ENCODE measurements at places on chromosomes 11 and 22. TPM values are rescaled to one million over a fixed set of nuclear protein-coding genes. Genes with fewer than 3 reads are reported as not detected.
A peak's percentile ranks its signal among the peaks of the same experiment; 100 is the strongest.

The WEE1 gene
- 22.6 TPM for polyA plus RNA-seq

The HEPN1 gene
- polyA plus RNA-seq: not detected

The TMEM126A gene
- polyA plus RNA-seq: 58.7 TPM

The OR52N4 gene
- polyA plus RNA-seq: 3.5 TPM

- DNase-seq: no peak
Measured at GRCh38 chr11:64268893-64269539, 15.4 kb downstream of the BAD start.

DNA sequence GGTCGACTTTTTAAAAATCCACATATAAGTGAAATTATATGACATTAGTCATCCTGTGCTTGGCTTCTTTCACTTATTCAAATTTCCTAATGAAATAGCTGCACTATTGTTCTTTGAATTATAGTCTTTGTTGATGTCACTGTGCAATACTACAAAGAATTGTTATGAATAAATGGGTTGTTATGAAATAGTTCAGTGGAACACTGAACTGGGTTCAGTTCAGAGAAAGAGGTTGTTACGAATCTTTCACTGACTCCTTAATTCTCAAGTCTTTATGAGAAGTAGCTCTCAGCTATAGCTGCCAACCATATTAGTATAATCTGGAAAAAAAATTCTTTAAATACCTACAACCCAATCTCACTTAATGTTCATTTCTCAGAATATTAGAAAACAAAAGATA is 42.3 kb downstream of the CASP12 start:
- no peak for DNase-seq

- DNase-seq: no peak
Measured at GRCh38 chr22:46934746-46935491, 172.5 kb downstream of the TBC1D22A start.

DNA sequence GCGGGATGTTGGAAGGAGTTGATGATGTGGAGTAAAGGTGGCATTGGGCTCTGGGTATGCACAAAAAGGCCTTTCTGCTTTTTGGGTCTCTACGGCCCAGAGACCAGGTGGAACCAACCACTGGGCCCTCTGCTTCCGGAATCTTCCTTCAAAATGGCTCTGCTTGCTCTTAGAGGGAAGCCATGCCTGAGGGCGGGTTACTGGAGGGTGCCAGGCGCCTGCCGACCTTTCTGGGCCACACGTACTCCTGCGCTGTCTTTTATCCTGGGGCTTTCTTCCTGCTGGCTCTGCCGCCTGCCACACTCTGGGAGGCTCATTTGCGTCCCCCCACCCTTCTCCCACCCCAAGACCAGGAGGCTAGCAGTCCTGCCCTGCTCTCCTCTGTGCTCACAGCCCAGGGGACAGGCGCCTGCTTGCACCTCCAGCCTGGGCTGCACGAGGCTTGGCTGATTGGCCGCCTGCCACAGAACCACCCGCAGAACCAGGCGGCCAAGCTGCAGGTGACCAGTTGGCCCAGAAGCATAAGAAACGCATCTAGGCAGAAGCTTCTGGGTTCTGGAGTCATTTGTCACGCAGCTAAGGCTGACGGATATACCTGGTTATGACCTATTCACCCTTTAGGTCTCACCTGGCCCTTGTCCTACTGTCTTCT is 536.9 kb downstream of the TBC1D22A start:
- no peak for DNase-seq

DNA sequence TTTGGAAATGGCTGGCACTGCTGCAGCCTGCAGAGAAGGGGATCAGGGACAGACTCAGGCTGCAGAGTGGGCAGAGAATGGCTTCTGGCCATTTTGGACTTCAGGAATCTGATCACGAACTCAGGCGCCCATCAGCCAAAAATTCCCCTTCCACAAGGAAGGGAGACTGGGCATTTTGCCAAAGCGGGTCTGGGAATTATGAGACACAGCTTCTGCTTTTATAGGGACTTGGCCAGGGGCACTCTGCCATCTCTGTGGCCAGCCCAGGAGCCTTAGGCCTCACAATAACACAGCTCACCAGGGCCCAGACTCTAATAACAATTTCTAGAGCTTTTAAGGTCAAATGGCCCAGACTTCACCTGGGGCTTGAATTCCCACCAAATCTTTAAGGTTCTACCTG is 74.7 kb downstream of the CHST1 start:
- no peak for DNase-seq

DNA sequence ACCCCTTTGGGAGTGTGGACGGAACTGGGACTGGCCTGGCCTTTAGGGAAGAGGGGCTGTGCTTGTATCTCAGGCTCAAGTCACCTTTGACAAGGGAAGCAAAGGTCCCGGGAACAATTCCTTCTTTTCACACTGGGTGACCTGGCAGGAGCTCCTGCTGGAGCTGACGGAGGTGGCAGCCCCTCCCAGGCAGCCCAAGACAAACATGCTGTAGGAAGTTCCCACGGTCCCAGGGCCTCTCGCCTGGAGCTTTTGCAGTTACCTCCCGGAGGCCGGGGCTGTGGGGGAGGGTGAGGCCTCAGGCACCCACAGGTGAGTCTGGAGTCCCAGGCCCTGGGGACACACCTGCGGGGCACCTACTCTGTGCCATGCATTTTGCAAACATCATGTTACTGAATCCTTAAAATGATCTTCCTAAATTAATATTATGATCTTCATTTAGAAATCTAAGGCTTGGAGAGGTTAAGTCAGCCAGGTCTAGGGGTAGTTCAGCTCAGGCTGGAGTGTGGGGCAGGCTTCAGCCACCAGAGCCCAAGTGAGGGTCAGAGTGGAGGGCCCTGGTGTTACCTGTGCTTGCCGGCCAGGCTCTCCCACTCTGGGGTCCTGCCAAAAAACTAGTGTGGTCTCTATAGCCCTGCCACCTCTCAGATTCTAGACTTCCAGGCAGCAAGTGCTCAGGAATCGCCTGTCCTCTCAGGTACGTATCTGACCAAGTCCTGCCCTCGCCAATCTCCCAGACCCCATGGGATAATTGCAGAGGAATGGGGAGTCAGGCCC is 15.7 kb upstream of the MYEOV start:
- DNase-seq: no peak

- no peak for DNase-seq
Measured at GRCh38 chr11:58560842-58561241, 14.8 kb downstream of the LPXN start.

GRCh38 chr22:49198705-49199084 is 629.0 kb downstream of the BRD1 start:
- no peak for DNase-seq

- peak; percentile 63 for DNase-seq
Measured at GRCh38 chr22:38056969-38057891, at the start of gene PICK1. PICK1 (plus strand) TSS chr22:38057404; CDS start chr22:38057810, 406 bp downstream.

- no peak for DNase-seq
Measured at GRCh38 chr22:50713571-50714056, 24.4 kb upstream of the ACR start.

DNA sequence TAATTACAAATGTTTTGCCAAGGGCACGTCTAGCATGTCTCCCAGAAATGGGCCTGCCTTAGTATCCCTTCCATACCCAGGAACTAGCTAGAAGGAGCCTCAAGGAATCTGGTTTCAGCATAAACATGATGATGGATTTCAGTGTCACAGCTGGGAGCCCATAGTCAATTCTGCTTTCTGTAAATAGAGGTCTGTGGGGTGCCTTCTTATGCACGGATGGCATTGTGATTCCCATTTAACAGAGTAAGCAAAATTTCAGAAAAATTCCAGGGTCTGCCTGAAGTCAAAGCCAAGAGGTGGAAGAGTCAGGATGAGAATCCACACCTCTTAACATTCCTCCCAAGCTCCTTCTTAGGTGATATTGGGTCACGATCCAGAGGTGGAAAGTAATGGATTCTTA is 12.1 kb downstream of the DUSP18 start:
- DNase-seq: no peak

- no peak for DNase-seq
Measured at GRCh38 chr11:106482917-106483785, 405.7 kb downstream of the AASDHPPT start.

- DNase-seq: no peak
Measured at GRCh38 chr11:96680211-96681018, 290.6 kb downstream of the JRKL start.
